ENCODE measurements at places on chromosomes 12 and 14.
A peak's percentile ranks its signal among the peaks of the same experiment; 100 is the strongest.

GRCh38 chr12:30795410-30796312 lies 40.9 kb upstream of the CAPRIN2 start:
- no peak for DNase-seq

- DNase-seq = no peak
These were observed 3.4 kb downstream of the PTHLH start for GRCh38 chr12:27968972-27969623.

DNA sequence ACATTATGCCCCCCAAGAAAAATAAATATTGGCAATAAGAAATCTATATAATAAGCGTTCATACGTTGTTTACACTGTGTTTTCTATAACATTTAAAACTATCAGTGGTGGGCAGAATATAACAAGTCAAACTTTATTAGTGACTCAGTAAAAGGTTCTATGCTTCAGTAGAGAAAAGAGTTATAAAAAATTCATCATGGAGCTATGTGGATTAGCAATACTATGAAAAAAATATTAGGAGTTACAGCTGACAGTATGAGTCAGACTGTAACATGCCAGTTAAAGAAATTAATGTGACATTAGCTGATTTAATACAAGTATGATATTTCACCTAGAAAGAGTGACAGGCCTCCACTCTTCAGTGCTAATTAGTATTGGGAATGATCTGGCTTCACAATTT lies 125.1 kb upstream of the GARIN6 start:
- no peak for DNase-seq

GRCh38 chr14:68822132-68822651 lies 29.3 kb upstream of the ZFP36L1 start:
- no peak for DNase-seq

DNA sequence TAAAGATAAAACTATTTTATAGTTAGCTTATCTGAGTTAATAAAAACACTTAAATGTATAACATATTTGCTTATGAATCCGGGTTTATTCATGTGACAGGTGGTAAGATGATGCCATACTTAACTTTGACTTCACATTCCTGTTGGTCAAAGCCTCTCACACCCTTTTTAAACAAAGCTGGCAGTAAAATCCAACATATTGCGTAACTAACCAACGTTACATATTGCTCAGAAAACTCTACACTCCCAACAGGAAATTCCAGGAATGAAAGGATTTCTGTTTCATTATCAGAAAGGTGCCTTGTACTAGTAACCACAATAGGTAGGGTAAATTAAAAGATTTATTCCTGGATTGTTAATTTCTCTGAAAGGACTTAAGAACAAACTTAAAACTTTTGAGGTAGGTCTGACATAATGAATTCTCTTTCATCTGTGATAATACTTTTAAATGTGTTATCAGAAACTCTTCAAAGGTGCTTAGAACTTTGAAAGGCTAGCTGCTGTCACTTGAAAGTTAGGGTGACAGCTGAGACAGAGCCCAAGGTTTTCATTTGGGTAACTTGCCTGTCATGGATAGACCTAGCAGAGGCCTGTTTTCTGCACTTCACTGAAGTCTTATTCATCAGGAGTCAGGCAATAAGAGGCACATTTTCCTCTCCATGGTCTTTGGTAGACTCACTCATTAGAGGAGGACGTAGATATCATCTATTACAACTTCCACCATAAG lies 23.8 kb upstream of the CATSPERB start:
- no peak for DNase-seq

DNA sequence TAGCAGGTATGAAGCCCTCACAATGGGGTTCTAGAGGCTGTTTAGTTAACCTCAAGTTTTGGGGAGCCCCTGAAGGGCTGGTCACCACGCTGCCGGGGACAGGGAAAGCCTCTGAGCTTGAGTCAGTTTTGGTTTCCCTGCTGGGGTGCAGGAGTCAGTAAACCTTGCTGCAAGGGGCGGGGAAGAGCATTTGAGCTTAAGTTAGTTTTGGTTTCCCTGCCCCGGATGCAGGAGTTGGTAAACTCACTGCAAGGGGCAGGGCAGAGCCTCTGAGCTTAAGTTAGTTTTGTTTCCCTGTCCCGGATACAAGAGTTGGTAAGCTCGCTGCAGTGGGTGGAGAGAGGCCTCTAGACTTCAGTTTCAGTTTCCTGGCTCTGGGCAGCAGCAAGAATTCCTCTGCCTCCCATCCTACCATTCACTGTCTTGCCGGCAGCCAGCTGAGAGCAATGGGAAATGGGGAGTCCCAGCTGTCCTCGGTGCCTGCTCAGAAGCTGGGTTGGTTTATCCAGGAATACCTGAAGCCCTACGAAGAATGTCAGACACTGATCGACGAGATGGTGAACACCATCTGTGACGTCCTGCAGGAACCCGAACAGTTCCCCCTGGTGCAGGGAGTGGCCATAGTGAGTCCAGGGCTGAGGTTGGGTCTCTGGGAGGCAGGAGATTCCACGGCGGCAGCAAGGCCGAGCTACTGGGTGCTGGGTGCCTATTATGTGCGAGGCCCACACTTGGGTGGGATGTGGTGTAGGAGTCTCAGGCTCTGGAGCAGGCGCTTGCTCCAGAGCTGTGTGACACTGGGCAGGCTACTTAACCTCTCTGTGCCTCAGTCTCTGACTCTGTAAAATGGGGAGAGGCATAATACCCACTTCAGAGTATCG lies at the start of gene OAS2:
Gene OAS2, plus strand, starts transcription at position 357 of the 878 bp plus-strand sequence. Its CDS starts 90 bp downstream, at position 447.
- DNase-seq = peak; percentile 60

- no peak for DNase-seq
These were observed 11.2 kb upstream of the MED13L start for GRCh38 chr12:116288735-116289134.

DNA sequence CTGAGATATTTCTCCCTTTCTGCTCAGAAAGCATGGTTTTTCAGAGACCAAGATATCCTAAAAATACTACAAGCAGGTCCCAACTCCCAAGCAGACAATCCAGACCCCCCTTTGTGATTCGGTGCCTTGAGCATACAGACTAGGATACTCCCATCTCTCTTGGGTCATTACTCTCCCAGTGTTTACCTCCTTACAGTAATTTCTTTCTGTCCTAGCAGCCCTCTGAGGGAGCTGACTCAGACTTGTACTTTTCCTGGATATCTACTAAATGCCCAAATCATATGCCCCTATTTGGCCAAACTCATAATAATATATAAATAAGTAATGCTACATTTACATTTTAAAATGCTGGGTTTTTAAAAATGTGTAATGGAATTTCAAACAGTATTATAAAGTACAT lies 355.6 kb downstream of the LRIG3 start:
- no peak for DNase-seq

DNA sequence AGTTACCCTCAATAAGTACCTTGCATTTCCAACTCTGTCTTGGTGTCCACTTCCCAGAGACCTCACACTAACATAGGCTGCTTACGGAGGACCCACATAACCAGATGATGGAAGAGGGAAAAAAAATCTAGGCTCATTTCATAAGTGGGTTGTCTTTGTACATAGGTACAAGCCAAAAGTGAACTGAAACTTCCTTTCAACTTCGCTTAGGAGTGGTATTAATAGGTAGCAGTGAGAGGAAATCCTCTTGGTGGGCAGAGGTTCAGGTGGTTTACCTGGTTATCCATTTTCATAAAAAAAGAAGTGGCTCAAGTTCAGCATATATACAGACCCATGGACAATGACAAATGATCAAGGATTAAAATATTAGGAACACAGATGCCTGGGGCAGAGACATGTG lies 35.8 kb upstream of the RNU6-7 start:
- DNase-seq = no peak

DNA sequence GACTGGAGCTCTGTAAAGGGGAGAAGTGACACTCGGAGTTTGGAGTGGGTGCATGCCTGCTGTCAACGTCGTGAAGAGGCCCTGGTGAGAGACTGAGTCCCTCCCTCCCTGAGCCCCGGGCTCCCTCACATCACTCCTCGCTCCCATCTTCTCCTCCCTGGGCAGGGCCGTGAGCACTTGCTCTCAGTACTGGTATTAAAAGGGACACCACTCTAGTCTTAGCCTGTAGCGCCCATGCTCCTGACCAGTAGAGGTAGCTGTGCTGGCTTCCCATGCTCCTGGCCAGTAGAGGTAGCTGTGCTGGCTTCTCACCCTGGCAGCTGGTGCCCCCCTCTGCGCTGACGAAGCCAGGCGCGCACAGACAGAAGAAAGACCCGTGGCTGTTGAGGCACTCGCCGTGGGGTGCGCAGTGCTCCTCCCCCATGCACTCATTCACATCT lies 14.7 kb downstream of the ISCA2 start:
- no peak for DNase-seq

- DNase-seq = no peak
These were observed 5.8 kb downstream of the ASB2 start for GRCh38 chr14:93970585-93970964.
